ENCODE measurements at places on chromosomes 2 and 18.

GRCh38 chr2:37454851-37455762, 110.7 kb downstream of the QPCT start:
- DNase-seq = no peak

GRCh38 chr2:239917957-239918481, 107.1 kb downstream of the NDUFA10 start:
- no peak for DNase-seq

- no peak for DNase-seq
These were observed 63.9 kb downstream of the GYPC start for GRCh38 chr2:126719833-126720351.

GRCh38 chr18:11468120-11468519, 141.3 kb upstream of the SLC35G4 start:
- DNase-seq = no peak

GRCh38 chr2:173394091-173394974, 39.7 kb downstream of the CDCA7 start:
- no peak for DNase-seq

DNA sequence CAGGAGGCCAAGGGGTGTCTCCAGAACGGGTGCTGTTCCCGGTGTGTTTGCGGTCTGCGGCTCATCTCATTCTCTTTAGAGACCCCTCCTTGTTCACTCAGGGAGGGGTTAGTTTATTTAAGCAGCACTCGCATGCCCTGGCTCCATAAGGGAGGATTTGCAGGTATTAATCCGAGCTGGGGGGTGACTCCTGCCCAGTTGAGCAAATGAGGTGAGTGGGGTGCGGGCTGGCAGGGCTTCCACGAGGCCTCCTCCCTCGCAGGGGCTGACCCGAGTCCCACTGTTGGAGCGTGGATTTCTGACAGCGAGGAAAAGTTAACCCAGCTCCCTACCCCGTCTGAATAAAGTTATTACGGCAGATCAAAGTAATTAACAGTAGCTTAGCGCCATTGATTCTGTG, 371.8 kb upstream of the SALL3 start:
- DNase-seq = no peak
